ENCODE measurements at places on chromosomes 12 and 14. TPM values are rescaled to one million over a fixed set of nuclear protein-coding genes. Genes with fewer than 3 reads are reported as not detected.

The CCDC184 gene
- 0.86 TPM for total RNA-seq

The SERPINA10 gene
- not detected for total RNA-seq

The TESPA1 gene
- total RNA-seq = 67.2 TPM

GRCh38 chr12:6605421-6606330 is 1.5 kb downstream of the CHD4 start:
- no peak for DNase-seq
- no peaks in the 10 kb centered on the region for H3K27me3 ChIP-seq
- peak overlapping the region; percentile 86 for H3K27ac ChIP-seq
- no peak overlapping the region for H3K4me3 ChIP-seq
- H3K4me1 ChIP-seq = peaks cover 46% of the 10 kb centered on the region
